ENCODE measurements at places on chromosomes 2 and 18.

- no peak for DNase-seq
These were observed 63.3 kb downstream of the NEB start for GRCh38 chr2:151670846-151671597.

GRCh38 chr2:198113316-198113715 lies 308.9 kb downstream of the PLCL1 start:
- no peak for DNase-seq

DNA sequence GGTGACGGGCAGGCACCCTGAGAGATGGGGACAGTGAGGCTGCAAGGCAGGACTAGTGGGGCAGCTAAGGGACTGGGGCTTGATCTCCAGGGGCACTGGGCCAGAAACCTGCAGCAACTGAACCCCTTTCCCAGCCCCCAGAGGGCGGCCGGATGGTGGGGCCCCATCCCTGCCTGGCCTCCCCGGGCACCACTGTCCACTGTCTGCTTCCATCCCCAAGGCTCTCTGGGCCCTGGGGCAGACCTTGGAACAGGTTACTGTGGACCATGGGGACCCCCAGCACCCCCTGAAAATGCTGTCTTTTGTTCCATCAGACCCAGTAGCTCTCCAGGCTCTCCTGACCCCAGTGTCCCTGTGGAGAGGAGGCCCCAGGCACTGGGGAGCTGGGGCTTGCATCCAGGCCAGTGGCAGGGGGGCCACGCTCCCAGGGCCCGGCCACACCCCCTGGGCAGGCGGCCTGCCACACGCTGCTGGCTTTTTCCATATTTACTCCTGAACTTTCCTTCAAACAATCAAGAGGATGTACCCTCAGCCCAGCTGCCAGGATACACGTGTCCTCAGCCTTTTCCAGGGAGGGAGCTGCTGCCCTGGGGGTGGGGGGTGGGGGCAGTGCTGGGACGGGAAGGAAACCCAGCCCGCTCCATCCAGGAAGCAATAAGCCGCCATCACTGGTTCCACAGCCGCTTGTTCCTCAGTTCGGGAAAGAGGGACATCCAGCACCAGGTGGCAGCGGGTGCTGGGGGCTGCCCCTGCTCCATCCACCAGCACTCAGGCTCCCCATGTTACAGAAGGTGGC lies 102.3 kb upstream of the ODC1 start:
- DNase-seq = no peak

GRCh38 chr2:112784199-112785189 lies at the start of gene IL1A:
Gene IL1A, minus strand, starts transcription at chr2:112784493. Its CDS starts 723 bp downstream, at chr2:112783770.
- no peak for DNase-seq

DNA sequence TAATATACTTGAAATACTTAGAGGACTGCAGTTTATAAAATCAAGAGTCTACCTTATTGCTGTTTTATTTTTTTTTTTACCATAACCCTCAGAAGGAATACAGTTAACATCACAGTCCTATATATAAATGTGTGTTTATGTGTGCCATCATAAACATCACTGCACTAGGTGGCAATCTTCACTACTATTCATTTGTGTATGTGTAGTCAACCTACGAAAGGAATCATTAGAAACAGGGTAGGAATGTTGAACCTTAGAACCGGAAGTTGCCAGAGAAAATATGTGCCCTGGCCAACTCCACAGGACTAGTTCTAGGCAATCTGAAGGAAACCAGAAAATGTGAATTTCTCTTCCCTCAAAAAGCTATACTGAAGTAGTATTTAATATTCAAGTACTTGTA lies 3.4 kb downstream of the GEN1 start:
- no peak for DNase-seq

DNA sequence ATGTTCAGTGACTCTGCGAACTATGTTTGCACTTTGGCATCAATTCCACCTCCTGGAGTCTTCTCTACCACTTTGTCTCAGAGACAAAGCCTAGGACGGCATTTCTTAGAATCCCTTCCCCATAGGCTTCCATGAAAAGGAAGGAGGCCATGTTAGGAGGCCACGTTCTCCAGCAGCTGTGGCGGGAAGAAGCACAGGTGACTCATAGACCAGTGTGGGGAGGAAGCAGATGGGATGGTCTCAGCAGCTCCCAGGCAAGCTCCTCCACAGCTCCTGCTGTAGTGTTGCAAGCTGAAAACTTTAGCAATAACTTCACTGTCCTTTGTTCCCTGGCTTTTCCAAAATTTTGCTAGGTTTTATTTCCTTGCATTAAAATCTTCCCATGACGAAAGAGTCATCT lies 781.3 kb upstream of the ID2 start:
- no peak for DNase-seq

- peak; percentile 93 for DNase-seq
These were observed 462.4 kb upstream of the ACVR2A start for GRCh38 chr2:147382322-147382948.
